ELF-1 (cell line): ENCODE measurements at places on chromosomes 4 and X.

- no peak for DNase-seq
Measured at GRCh38 chrX:20609916-20610415, 343.3 kb upstream of the RPS6KA3 start.

- DNase-seq = no peak
Measured at GRCh38 chrX:67622053-67622585, 78.3 kb downstream of the AR start.

DNA sequence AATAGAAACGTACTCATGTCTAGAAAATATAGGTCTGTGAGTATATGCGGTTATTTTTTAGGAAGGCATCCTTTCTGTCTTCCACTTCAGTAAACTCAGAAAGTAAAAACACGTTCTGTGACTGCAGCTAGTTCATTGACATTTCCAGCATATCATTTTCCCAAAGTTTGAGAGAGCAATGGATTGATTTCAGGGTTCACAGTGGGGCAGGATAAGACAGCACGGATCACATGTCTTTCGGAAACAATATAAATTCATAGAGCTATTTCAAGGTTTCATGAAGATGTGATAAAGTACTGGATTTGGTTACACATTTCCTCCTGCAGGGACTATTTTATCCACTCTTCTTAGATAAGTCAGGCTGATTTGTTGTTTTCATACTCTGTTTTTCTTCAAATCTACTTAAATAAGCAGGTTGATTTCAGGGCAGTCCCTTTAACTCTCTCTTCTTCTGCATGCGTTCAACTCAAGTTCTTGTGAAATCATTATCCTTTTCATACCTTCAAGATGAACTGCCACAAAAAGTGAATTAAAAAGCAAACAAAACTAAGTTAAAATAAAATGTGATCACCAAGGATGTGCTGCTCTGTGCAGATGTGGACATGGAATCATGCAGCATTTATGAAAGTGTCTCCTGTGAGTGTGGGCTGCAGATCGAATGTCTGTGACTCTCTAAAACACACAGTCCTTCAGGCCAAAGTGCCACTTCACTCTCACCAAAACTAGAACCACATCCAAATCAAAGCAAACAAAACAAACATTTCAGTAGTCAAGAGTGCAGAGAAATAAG, 187.7 kb downstream of the UNC5C start:
- DNase-seq = no peak

DNA sequence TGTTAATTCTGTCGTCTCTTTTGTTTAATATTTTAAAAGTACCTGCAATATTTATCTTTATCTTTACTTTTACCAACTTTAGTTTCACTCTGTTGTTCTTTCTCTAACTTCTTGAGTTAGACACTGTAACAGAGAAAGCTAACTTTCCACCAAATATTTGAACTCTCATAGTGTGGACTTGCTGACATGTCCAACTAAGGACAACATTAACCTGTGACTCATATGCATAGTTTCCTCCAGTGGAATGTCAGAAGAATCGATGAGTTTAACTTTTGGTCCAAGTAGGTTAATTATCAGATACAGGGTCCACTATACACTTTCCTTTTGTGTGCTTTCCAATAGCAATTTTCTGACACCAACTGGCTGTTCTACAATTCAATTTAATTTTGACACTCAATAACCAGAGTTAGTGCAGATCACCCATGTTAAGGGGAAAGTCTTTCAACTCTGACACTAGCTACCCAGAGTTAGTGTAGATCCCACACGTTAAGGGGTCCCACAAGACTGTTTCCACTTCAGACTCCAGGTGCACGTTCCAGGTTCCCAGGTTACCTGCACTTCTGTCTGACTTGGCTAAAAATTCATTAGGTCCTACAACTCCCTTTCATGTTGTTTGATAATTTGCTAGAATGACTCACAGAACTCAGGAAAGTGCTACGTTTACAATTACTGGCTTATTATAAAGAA, 559.0 kb upstream of the AMOT start:
- no peak for DNase-seq

GRCh38 chr4:30879855-30880598, 159.9 kb downstream of the PCDH7 start:
- DNase-seq = no peak

GRCh38 chr4:168480931-168481611, 779 bp upstream of the DDX60L start:
- no peak for DNase-seq

GRCh38 chr4:66284991-66285451, 614.7 kb upstream of the EPHA5 start:
- DNase-seq = no peak

DNA sequence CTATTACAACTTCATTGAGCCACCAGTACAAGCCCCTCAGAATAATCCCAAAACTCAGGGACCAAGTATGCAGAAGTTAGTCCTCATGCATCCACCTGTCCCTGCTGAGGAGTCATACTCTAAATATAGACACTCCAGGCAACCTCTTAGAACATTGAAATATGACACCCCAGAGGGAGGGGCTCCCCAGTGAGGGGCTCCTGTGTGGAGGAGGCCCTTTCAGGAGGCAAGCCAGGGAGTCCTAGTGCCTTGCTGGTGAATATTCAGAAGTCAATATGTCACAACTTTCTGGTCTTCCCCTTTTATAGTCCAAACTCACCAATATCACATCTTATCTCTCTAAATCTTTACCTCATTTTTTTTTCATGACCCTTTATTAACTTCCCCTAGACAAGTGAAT, 1.6 kb upstream of the ARMCX6 start:
- peak; percentile 42 for DNase-seq

DNA sequence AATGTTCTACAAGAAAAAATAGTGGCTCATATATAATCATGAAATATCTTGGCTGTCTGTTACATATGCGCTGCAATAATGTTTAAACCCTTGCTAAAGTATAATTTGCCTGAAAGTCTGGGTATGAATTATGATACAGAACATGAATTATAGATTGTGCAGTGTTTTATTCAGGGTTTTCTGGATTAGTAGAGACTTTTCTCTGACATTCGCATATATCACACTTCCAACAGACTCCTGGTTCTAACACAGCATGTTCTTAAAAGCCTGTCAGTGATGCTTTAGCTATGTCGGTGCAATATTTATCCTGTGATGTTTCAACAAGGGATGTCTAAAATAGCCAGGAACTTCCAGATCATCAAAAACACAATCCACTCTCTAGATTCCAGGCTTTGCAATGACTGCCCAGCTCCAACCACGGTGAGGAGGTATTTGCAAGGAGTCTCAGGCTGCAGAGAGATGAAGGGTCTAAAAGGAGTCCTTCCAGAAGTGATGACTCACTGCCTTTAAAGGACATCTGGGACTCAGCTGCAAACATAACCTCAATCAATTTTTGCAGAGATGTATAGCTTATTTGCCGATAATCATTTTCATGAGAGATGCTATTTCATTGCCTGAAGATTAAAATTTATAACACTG, 69.4 kb downstream of the RWDD4 start:
- DNase-seq = no peak

- DNase-seq = peak; percentile 5
Measured at GRCh38 chr4:5220028-5220427, 168.7 kb downstream of the STK32B start.

DNA sequence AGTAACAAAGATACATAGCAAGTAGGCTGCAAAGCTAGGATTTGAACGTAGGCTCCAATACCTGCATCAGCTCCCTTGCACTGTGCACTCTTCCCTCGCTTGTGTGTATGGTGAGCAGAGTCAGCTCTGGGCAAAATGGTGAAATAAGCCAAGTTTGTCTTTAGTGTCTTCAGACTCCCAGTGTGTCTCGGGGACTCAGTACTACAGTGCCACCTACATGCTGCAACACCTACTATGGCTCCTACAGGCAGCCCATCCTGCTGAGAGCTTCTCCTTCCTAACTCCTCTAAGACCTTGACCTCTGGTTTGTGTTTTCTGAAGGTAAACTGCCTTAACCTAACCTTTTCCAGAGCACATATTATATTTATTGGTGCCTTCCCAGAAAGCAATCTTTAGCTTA, 42.5 kb downstream of the RTL9 start:
- DNase-seq = no peak

GRCh38 chr4:19776929-19777328, 474.8 kb upstream of the SLIT2 start:
- no peak for DNase-seq

DNA sequence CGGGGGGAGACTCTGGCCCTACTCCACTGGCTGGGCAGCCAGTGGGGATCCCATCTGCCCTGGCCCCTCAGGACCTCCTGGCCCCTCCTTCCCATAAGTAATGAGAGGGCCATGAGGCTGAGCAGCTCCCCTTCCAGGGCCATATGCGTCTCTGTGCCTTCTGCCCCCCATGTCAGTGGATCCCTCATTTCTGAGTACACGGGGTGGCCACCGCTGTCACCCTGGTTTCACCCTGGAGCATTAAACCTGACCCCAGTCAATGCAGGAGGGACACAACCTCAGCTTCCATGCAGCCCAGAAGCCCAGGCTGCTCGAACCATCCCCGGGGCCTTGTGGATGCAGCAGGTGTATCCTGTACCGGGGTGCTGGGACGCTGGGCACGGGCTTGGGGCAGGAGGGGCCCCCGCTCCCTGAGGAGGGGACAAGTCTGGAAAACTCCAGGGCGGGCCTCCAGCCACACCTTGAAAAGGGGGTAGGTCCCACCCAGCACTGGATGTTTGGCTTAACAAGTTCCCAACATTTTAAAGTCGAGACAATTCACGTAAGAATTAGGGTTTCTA, 24.2 kb downstream of the ATP5ME start:
- no peak for DNase-seq

- DNase-seq = peak; percentile 77
Measured at GRCh38 chr4:52873191-52873590, 11.1 kb downstream of the RASL11B start.

GRCh38 chrX:110006821-110007375, 4.0 kb downstream of the TMEM164 start:
- DNase-seq = no peak

- DNase-seq = no peak
Measured at GRCh38 chr4:88242144-88242543, 42.2 kb downstream of the PPM1K start.

DNA sequence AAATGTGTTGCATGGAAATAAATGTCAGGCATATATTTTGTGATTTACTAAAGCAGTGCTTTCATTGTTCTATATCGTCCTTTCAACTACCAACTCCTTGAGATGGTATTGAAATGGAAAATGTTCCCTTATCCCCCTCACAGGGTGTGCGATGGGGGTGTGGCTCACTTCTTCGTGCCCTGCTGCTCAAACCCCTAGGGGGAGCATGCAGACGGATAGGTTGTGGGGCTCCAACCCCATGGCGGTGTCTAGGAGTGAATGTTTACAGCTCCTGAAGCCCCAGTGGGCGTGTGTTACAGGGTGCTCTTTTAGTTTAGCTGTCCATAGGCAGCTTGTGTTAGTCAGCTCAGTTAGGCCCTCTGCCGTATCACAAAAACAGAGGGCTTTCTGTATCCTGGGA, 287.7 kb upstream of the EMCN start:
- DNase-seq = peak; percentile 38

GRCh38 chrX:99248180-99248579, 1161.9 kb downstream of the PCDH19 start:
- DNase-seq = no peak

DNA sequence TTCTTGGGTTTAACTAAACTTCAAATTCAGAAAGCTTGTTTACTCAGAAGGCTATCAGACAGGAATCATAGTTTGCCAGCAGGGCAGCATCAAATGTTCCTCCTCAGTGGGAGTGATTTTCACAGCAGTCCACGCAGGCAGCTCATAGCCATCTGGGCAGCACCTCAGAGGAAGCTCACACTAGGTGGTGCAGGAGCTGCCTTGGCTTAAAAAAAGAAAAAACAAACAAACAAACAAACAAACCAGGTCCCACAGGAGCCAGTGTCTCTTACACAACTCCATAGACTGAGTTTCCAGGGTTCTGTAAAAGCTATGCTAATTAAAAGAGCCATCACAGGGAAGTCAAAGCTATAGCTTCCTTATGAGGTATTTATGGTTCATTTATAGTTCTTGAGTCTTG, 10.5 kb upstream of the KLHL5 start:
- no peak for DNase-seq

DNA sequence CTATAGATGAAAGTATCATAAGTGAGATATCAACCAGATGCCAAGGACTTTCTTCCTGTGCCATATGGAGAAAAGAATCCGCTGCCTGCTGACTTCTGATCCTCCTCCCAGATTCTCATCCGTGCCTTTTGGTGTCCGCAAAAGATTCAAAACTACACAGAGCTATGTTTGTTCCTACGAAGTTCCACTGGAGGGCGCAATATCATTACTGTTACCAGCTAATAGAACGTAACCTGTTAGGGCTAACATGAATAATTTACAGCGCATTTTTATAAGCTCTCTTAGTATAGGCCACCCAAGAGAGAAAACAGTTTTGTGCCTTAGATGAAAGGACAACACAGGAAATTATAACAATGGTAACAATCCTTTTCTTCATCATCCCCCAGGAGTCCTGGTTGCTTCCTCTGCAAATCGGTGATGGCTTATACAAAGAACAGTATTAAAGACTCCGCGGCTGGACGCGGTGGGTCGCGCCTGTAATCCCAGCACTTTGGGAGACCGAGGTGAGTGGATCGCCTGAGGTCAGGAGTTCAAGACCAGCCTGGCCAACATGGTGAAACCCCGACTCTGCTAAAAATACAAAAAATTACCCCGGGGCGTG, 22.8 kb upstream of the CENPVL3 start:
- DNase-seq = peak; percentile 55

DNA sequence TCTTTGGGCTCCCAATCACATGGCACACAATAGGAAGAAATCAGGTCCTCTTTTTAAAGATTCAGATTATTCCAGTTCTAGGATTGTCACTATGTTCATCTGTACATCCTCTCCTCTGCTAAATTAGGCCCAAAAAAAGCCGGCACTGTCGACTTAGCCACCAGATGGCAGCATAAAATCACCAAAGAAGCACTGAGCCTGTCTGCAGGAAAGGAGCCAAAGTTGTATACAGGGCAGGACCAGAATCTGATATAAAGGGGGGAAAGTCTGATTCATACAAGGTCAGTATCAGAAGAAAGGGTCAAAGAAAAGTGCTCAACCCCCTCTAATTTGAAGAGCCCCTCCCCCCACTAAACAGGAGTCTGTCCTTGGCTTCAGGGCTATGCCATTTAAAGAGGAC, 292.5 kb downstream of the CHIC1 start:
- DNase-seq = peak; percentile 90

- DNase-seq = no peak
Measured at GRCh38 chr4:89573656-89574055, 263.3 kb downstream of the SNCA start.

- no peak for DNase-seq
Measured at GRCh38 chrX:13834355-13834754, 17.5 kb upstream of the GPM6B start.

DNA sequence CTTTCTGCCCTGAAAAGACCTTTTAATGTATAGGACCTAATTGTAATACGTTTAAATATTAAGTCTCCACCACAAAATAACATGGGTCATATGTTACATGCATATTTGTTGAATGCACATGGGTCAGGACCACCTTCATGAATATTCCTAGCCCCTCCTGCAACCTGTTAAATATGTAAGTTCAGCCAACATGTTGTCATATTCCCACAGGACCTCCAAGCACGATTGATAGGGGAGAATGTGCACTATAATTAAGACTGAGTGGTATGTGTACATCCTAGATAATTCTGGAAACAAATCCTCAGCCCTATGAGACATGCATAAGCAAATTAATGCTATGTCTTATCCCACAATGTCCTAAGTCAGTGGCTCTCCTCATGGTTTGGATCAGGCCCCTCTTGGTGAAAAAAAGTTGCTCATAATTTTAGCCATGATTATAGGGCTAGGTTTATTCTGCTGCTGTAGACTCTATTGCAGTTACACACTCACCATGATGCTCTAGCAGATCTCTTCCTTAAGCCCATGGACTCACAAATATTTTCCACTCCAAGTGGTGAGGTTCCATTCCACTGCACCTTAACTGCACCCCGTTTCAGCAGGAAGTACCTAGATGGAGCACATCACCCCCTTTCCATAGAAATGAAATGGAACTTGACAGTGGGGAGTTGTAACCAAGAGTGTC, 10.2 kb downstream of the TIGD2 start:
- no peak for DNase-seq
